Trophoblast cell (in vitro differentiated cells and primary cell): ENCODE measurements at places on chromosomes 4 and X.

DNA sequence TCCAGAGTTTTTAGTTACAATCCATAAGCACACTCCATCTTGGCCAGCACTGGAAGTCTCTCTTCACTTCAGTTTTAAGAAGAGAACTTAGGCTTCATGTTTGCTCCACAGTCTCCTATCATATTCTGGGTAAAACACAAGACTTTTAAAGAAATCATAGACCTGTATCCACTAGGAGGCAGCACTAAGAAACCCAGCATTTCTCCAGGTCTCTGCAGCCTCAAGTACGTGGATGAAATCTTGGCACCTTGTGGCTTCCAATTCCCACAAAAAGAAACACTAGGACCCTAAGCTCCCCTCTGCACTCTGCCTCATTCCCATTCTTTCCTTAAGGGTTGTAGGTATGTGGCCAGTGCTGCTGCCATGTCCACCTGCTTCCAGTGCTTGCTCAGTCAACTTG, 367.3 kb upstream of the CASK start:
- DNase-seq: peak; percentile 20

DNA sequence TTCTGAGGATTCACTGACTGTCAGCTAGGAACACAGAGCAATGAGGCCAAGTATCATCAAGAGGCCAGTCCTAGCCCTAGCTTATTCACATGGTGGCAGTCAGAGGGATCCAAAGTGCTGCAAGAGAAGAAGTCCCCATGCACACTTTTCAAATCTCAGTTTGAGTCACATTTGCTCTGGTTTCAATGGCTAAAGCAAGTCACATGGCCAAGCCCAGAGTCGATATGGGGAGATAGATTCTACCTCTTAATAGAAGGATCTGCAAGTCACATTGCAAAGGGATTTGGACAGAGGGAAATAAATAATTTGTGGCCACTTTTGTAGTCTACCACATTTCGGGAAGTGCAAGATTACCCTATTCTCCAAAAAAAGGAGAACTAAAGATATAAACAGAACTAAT, 3.7 kb upstream of the LCORL start:
- DNase-seq: peak; percentile 12

DNA sequence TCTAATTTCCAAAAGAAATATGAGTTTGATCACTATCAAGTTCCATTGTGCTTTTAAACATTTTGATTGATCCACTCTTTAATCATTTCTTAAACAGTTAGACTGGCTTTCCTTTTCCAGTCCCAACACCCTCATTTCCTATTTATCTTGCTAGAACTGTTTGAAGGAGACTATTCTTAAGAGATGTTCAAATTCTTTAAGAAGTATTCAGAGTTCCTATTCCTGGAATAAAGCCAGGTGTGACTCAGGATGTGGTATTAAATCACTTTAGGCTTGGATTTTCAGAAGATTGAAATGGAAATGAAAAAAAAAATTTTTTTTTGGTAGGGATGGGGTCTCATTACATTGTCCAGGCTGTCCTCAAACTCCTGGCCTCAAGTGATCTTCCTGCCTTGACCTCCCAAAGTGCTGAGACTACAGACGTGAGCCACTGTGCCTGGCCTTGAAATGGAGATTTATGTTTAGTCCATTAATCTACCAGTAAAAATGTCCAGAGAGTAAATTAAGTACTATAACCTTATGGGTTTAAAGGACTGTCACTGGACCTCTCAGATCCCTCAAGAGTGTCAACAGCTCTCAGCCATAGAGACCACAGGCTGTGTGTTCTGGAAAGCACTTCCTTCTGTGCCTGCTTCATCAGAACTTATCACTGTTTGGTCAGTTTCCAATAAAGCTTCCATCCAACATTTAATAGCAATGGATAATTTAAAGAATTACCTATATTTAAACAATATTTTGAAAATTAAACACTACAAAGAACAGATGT, 90.7 kb downstream of the CDS1 start:
- no peak for DNase-seq

GRCh38 chr4:100372432-100372831, 145.4 kb downstream of the EMCN start:
- DNase-seq: peak; percentile 33
